ENCODE measurements at places on chromosomes 1 and 21. TPM values are rescaled to one million over a fixed set of nuclear protein-coding genes. Genes with fewer than 3 reads are reported as not detected.

The MCOLN2 gene
- total RNA-seq = 3.8 TPM

The PBX1 gene
- total RNA-seq = 64.5 TPM

The KCNT2 gene
- 2.6 TPM for total RNA-seq

The AMY1C gene
- total RNA-seq = not detected

The OR2T2 gene
- total RNA-seq = not detected

The GNAT2 gene
- total RNA-seq = not detected

DNA sequence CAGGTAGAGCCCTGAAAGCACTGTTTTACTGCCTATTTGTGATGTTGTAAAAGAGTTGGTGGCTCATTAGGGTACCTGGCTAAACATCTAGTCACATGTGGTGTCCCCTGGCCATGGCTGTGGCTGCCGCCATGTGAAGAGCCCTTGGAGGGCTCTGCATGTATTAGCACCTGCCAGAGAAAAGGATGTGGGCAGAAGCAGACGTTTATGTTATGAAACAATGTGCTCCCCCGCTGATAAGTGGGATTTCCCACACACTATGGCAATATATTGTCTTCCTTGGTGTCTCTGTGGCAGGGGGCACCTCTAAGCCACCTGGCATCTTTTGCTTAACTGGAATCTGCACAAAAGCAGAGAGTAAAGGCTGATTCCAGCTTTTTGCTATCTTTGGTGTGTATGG is 9.6 kb downstream of the TENT5C start:
- DNase-seq = no peak

DNA sequence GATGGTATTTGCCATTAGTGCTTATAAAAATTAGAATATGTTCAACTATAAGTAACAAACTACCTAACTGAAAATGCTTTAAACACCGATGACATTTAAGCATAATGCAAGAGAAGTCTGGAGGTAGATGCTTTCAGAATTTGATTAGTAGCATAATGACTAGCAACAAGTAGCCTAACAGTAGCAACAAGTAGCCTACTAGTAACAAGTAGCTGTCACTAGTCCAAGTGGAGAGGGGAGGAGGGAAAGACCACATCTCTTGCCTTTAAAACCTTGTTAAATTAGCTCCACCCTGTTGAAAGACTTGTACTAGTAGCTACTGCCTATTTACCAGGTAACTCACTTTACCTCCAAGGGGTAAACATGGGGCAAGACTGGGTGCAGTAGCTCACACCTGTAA is 7.9 kb downstream of the GPR88 start:
- no peak for DNase-seq

- no peak for DNase-seq
These were observed 53.0 kb downstream of the EPHB2 start for GRCh38 chr1:22763487-22764200.

GRCh38 chr1:1969953-1970716 is 33.5 kb downstream of the CFAP74 start:
- DNase-seq = no peak

DNA sequence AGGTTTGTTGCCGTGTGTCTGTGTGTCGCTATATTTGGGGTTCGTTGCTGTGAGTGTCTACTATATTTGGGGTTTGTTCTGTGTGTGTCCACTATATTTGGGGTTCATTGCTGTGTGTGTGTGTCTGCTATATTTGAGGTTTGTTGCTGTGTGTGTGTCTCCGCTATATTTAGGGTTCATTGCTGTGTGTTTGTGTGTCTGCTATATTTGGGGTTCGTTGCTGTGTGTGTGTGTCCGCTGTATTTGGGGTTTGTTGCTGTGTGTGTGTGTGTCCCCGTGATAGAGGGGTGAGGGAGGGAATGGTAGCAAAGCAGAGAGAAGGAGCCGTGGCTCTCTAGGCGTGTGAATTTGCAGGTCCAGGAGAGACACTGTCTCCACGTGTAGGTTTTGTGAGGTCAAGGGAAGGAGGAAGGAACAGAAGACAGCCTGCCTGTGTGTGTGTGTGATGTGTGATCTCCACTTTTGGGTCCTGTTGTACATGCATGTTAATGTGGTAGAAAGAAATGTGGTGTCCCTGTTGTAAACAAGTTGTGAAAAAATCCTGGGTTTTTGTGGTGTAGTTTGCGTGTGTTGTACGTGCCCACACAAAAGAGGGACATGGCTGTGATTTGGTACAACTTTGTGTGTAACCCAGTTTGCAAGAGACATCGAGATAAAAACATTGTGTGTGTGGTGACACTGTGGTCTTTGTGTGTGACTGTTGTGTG is 56.3 kb upstream of the ECE1 start:
- no peak for DNase-seq

GRCh38 chr1:30342535-30343141 is 380.7 kb downstream of the MATN1 start:
- DNase-seq = no peak

DNA sequence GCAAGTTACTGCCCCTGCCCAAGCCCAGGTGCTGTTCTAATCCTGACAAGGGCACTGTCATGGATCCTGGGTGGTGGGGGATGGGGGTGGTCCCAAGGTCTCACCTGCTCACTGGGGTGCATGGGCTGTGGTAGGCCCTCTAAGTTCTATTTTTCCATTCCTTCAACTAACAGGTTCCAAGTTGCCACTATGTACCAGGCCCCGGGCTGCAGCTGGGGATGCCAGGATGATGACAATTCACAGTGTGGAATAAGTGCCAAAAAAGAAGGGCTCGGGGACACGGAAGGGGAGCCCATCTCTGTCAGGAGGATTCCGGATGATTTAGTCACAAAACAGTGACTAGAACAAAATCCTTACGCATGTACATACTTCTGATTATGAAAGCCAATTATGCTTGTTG is 76.0 kb downstream of the STUM start:
- DNase-seq = peak; percentile 86

- DNase-seq = no peak
These were observed 34.1 kb downstream of the SOAT1 start for GRCh38 chr1:179327679-179328078.

GRCh38 chr1:16972189-16972895 is 8.1 kb downstream of the MFAP2 start:
- DNase-seq = no peak

DNA sequence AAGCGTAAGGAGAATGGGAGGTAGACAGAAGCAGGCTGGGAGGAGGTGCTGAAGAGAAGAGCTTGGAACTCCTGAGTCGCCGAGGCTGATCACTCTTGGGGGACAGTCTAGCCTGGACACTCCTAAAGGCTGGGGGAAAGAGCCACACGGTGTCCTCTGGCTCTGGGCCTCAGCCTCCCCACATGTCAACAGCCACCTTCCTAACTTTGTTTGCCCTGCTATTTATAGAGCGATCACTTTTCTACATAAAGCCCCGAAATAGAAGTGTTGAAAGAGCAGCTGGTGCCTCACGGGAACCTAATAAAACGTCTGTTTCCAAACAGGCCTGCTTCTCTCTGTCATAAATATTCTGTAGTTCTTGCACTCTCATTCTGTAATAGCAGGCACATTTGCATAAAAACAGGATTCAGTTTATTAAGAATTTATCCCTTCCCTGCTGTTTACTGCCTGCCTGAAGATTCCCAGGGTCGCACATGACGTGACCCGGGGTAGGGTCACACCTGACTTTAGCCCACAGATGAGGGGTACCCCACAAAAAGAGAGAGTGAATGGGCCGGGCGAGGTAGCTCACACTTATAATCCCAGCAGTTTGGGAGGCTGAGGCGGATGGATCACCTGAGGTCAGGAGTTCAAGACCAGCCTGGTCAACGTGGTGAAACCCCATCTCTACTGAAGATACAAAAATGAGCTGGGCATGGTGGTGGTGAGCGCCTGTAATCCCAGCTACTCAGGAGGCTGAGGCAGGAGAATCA is 212.5 kb downstream of the TOMM20 start:
- no peak for DNase-seq

DNA sequence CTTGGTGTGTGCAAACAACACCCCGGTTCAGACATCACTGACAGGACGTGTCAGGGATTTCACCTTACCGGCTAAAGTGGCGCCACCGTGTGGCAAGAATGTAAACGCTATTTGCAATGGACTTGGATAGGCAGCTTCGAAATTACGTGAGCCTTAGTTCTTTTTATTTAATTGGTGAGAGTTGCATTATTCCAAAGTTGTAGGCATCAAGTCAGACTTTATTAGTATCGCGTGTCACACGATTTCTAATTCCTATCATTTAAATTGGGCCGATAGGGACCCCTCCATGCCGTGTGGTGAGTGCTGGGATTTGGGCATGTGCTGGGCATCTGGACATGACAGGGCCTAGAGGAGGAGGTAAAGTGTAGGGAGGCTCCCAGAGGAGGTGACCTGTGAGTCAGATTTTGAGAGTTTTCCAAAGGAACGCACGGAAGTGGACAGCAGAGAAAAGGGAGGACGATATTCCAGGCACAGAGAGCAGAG is 14.5 kb upstream of the CPT2 start:
- DNase-seq = peak; percentile 88

DNA sequence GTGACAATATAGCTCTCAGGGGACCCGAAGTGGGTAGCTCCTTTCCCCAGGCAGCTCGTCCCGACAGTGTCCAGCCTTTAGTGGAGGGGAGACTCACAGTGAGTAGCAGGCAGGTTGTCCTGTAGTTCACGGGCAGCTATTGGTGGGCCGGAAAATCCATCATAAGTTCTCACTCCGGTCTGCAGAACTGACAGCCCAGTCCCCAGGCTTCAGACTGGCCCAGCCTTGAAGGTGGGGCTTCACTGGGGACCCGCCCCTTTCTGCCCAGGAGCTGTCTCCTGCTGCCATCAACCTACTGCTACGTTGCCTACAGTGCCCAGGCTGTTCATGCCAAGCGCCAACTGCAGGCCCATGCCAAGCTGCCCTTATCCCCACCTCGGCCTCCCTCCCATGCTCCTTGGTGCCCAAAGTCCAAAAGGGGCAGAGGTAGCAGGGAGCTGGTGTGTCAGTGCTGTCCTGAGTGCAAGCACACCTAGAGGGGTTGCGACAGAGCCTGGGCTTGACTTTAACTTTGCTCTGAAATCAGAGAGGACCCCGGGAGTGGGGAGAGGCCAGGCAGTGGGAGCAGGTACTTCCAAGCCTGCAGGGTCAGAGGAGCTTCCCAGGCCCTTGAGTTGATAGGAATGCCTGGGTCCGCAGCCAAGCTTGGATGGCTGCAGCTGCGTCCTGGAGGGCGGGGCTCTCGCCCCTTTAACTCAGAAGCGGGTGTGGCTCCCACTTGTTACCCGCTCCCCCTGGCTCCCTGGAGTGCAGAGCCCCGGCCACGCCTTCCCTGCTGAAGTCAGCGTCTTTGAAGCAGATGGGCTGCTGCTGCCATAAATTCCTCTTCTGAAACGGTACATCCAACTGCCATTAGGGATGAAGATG is 1144.3 kb upstream of the NCAM2 start:
- no peak for DNase-seq

DNA sequence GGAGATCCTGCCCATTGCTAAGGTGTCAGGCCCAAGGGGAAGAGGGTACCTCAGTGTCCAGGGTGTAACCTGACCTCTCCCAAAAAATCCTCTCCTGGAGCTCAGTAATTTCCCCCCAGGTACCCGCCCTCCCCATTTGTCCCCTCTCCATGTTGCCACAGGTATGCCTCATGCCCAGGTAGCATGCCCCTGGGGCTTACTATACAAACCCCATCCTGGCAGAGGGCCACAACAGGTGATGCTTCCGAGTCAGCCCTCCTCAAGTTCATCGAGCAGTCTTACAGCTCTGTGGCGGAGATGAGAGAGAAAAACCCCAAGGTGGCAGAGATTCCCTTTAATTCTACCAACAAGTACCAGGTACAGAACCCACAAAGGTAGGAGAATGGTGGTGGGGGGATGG is 15.7 kb downstream of the ATP1A4 start:
- no peak for DNase-seq

- DNase-seq = no peak
These were observed 72.7 kb upstream of the NBPF4 start for GRCh38 chr1:108316545-108316944.

- no peak for DNase-seq
These were observed 6.7 kb downstream of the INTS3 start for GRCh38 chr1:153734396-153735089.

DNA sequence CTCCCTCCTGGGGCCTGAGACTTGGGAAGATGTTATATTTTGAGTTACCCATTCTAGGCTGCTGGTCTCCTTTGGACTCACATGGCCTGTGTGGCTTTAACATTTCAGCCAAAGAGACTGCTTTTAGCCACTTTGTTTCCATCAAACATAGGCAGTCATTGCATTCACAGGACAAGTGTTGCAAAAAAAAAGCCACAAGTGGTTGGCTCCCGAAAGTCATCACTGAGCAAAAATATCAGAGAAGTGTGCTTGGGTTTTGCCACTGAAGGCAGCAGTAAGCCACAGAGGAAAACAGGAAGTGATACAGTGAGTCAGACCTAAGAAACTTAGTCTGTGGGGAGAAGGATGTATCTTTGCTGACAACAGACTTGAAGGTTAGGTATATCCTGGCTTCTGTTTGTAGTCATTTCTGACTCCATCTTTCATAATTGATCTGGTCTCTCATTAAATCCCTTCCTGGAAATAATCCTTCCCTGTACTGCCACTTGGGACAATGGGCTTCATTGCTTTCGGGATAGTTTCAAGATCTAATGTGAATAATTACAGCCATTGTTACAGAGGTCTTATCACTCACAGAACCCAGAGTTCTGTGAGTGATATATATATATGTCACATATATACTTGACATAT is 80.9 kb downstream of the COLGALT2 start:
- DNase-seq = no peak

DNA sequence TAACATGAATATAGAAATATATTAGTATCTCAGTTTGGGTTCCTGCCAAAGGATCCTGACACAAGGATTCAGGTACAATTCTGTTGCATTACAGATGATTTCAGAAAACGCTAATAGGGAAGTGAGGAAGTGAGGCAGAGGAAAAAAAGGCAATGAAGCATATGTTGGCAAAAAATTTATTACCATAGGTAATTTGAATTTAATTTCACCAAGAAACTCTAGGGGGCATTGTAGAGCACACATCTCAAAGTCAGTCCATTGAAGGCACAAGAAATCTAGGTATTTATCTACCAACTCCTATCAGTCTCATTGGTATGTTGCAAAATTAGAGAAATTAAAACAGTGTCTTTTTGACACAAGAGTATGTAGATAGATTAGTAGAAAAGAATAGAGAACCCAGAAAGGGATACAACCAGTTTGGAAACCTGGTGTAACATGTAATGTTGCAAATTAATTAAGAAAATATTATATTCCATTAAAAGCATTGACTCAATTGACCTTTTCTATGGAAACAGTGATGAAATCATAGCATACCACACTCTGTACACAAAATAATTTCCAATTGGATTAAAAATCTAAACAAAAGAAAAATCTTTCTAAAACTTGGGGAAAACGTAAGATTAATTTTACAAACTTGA is 104.9 kb upstream of the SNX7 start:
- DNase-seq = no peak

- no peak for DNase-seq
These were observed 345.8 kb downstream of the KIF26B start for GRCh38 chr1:245500546-245500945.

All from breast epithelium (tissue), 4 donors.